GM23248 (cell line): ENCODE measurements at places on chromosomes 11 and 22.

DNA sequence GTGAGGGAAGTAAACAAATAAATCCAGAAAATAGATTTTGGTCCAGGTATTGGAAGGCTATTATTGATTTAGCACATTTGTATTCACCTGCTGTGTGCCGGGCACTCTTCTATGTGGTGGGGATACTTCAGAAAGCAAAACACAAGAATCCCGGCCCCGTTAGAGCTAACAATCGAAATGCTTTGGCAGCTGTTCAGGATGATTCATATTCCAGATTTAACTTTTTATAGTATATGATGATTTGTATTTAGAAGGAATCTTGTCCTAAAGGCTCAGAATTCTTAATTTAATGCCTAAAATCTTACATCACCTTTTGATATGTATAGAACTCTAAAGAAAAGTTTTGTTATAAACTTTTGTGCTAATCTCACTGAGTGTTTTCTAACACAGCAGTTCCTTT lies 28.0 kb downstream of the ZC3H12C start:
- DNase-seq, result peak; percentile 74

GRCh38 chr22:29765905-29766631 lies 739 bp downstream of the ZMAT5 start:
- peak; percentile 36 for DNase-seq

- peak; percentile 73 for DNase-seq
Measured at GRCh38 chr11:45803971-45804760, 783 bp upstream of the SLC35C1 start.

DNA sequence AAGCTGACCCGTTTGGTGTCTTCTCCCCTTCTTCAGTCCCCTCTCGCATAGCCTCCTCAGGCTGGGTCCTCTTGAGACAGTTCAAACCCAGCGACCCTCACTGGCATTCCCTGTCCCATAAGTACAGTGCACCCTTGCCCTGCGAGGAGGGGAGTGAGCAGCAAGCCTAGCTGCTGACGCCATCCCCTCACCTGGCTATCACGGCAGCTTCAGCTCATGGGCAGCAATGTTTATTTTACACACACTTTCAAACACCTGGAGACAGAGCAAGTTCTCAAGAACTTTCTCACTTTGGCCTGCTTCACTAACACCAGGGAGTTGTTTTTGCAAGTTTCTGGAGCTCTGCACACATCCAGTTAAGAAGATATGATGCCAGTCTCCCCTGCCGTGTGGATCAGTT lies 189.6 kb upstream of the E2F8 start:
- DNase-seq, result no peak

DNA sequence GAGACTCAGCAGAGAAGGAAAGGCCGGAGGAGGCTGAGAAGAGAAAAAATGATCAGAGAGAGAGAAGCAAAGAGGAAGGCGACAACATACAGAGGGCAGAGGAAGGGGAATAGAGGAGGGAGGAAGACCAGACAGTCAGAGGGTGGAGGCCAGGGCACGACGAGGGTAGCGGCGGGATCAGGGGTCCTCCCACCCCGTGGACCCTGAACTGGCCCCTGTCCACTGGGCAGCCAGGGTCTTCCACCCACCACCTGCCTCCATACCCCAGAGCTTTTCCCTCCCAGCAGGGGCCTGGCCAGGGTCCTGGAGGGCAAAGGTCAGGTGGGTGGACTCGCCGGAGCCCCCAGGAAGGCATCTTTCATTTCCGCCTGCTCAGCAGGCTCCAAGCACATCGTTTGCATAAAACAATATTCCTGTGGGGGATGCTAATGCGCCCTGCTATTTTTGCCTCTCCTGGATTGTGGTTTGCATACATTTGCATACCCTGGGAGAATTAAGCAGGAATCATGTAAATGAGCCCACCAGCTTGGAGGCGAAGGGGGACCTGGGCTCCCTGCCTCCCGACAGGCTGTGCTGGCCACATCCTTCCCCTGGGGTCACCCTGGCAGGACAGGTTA lies 394.1 kb downstream of the MN1 start:
- DNase-seq, result no peak

DNA sequence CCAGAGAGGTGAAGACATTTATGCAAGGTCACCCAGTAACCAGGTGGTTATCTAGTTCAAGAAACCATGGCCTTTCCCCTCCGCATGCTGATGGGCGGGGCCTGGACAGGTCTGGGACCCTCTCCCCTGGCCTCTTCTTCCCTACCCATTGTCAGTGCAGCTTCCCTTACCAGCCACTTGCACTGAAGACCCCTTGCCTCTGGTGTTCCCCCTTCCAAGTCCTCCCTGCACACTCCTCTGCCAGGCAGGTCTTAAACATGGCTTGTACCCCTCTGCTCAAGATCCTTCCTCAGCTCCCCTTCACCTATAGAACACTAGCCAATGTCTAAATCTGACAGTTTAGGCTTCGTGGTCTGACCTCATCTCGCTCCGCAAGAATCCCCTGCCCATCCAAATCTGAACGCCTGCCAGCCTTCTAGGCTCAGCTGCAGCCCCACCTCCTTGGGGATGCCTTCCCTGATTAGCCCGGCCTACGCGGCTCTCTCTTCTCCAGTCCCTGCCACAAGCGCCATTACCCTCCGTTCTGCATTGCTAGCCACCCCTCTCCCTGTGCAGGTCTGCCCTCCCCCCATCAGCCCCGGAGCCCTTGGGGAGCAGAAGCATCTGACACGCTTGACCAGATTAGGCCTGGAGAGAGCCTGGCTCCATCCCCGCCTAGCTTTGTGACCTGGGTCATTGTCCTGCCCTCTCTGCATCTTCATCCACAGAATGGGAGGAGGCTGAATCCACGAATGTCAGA lies 213.8 kb downstream of the DSCAML1 start:
- peak; percentile 50 for DNase-seq

DNA sequence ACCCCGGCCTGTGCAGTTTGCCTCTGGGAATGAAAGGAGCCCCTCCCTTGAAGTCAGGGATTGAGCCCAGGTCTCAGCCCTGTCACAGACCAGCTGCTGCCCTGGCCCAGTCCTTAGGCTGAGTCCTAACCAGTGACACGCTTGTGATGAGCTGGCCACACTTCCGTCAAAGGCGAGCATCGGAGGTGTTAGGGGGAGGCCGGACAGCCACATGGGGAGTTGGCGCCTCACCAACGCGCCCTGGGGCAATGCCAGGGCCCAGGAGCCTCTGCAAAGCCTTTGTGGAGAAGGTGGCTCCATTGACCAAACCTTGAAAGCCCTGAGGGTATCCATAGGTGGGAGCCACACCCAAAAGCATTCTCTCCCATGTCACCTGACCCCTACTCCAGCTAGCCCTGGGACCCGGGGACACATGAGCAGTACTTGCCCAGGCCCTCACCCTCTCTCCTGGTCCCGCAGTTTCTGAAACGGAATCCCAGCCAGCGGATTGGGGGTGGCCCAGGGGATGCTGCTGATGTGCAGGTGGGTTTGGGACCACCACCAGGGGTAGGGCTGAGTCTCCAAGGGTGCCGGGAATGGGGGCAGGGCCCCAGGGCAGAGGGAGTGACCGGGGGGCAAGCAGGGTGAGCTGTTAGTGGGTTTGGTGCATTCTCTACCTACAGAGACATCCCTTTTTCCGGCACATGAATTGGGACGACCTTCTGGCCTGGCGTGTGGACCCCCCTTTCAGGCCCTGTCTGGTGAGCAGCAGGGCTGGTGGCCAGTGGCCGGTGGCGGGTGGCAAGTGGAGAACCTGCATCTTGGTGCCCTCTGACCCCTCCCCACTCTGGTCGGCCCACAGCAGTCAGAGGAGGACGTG lies 3.7 kb downstream of the PTPRCAP start:
- no peak for DNase-seq

- DNase-seq, result no peak
Measured at GRCh38 chr22:33047744-33048143, 10.4 kb downstream of the SYN3 start.

- DNase-seq, result no peak
Measured at GRCh38 chr11:6336293-6336692, 16.0 kb upstream of the CAVIN3 start.

- no peak for DNase-seq
Measured at GRCh38 chr11:17423533-17424310, 35.3 kb upstream of the KCNJ11 start.

GRCh38 chr11:44652901-44653644 lies 73.7 kb upstream of the TSPAN18 start:
- DNase-seq, result no peak

DNA sequence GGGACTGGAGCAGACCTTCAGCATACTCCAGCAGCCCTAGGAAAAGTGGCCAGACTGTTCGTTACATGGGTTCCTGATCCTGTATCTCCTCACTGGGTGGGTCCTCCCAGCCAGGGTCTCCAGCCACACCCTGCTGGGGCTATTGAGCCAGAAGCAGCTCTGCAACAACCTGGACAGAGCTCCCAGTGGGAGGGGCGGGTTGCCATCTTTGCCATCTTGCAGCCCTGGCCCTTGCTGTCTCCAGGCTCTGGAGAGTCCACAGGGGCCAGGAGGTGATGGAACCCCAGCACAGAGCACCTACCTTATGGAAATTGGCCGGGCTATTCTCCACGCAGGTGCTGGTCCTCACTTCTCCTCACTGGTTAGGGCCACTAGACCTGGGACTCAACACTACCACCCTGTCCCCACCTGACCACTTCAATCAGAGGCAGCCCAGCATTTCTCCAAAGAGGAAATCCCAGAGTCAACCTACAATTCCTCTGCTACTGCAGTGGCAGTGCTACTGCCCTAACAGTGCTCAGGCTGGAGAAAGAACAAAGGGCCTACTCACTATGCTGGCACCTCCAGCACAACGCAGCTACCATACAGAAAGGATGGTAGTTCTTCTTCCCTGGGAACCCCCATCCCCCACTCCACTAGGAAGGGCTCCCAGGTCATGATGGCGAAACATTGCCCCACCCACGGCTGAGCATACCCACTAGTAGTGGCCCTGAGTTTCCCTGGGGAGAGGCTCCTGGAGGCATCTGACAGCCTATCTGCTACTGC lies 290.2 kb upstream of the NCAM1 start:
- no peak for DNase-seq

DNA sequence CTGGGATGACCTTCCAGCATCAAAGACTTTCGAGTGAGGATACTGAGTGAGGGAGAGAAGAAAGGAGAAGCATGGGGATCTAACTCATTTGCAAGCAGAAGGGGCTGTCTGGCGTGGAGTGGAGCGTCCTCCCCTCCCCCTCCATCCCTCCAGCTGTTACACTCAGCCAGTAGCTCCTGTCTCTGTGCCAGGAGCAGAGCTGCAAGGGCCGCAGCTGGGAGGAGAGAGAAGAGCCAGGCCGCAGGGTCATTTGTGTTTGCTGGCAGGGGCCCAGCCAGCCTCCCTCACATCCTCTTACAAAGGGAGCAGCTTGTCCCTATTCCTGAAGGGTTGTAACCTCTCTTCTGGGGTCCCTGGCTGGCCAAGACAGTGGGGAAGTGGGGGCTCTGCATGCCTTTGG lies 57.9 kb downstream of the NECTIN1 start:
- DNase-seq, result no peak
